Stimulated activated CD4-positive, alpha-beta T cell treated with anti-CD3 and anti-CD28 coated beads, Interleukin-2, amount 100 ng/mL, for 4 hours (primary cell): ENCODE measurements at places on chromosomes 1 and 21.
A peak's percentile ranks its signal among the peaks of the same experiment; 100 is the strongest.

- no peak for DNase-seq
Measured at GRCh38 chr1:98975113-98975512, 29.5 kb downstream of the PLPPR5 start.

DNA sequence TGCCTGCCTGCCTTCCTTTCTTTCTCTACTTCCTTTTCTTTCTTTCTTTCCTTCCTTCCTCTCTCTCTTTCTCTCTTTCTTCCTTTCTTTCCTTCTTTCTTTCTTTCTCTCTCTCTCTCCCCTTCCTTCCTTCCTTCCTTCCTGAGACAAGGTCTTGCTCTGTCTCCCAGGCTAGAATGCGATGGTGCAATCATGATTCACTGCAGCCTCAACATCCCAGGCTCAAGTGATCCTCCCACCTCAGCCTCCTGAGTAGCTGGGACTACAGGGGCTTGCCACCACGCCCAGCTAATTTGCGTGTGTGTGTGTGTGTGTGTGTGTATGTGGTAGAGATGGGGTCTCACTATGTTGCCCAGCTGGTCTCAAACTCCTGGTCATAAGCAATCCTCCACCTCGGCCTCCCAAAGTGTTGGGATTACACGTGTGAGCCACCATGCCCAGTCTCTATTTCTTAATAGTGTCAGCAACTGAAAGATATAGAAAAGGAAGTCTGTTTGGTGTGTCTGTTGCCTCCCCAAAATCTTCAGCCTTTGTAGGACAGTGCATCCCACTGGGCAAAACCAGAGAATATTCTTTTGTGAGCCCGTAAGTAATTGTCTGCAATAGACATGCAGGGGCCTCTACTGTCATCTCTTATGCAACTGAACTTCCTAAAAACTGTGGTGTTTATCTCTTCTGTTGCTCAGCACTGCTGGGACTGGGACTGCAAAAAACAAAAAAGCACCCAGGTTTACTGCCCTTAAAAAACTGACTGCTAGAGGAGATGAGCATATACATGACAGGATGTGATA lies 20.9 kb upstream of the RAB4A start:
- DNase-seq = no peak

- no peak for DNase-seq
Measured at GRCh38 chr21:46667741-46668380, 32.4 kb downstream of the PRMT2 start.

GRCh38 chr1:244354810-244355278 lies 96.9 kb downstream of the ADSS2 start:
- no peak for DNase-seq

DNA sequence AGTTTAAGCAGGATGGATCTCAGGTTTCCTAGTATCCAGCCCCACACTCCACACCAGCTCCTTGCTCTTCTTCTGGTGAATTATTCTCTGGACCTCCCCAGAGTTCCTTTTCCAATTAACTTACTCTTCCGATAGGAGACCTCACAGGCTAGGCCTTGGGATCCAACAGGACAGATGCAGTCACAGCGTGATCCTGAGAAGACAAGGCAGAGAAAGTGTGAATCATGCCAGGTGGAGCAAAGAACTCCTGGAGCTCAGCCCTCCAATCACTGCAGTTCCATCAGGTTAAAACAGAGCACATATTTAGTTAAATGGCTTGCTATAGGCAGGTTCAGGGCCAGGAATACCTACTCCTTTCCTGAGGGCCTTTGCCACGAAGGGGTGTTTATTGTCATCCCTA lies 34.1 kb downstream of the C8B start:
- DNase-seq = no peak

GRCh38 chr1:39110882-39111281 lies 84.7 kb downstream of the NDUFS5 start:
- DNase-seq = no peak

DNA sequence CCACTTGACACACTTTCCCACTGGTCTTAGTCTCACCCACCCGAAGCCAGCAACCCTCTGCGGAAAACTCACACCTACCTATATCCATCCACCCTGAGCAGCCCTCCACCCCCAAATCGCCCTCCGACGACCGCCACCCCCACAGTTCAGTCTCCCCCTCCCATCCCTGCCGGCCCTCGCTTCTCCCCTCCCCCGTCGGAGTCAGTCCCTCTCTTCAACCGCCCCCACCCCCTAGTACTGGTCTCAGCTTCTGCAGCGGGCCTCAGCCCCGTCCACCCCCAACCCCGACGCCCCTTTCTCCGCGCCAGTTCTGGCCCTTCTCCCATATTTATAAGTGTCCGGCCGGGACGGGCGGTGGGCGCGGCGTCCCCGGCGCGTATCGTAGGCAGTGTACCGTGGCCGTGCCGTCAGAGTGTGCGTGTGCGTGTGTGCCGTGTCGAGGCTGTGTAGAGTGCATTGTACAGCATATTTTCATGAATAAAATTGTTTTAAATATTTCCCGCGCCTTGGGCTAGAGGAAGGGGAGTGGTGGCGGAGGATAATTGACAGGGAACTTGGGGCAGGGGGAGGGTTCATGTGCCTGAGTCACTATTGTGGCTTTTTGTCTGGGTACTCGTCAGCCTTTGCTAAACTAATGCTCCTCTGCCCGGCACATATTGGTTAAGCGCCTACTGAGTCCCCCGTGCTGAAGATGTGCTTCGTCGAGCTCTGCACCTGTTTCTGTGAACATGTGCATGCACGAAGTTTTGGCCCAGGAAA lies 22.0 kb downstream of the FOXO6 start:
- peak; percentile 40 for DNase-seq

DNA sequence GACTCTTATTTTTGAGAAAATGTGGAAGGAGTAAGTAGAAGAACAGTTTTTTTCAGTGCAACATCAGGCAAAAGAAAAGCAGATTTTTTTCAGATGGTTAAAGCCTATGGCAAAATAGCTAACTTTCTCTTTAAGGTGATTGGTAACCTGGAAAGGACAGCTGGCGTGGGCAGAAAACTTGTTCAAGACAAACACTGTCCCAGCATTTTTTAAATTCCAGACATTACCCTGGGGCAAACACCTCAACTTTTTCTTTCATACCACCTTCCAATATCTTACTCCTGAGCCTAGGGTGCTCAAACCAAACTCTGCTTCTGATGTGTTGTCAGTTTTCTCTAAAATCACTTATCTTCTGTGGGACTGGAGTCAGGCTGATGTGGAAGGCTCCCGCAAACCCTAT lies 2.7 kb upstream of the LEPR start:
- no peak for DNase-seq

GRCh38 chr1:9671377-9672140 lies 20.0 kb downstream of the PIK3CD start:
- DNase-seq = no peak

DNA sequence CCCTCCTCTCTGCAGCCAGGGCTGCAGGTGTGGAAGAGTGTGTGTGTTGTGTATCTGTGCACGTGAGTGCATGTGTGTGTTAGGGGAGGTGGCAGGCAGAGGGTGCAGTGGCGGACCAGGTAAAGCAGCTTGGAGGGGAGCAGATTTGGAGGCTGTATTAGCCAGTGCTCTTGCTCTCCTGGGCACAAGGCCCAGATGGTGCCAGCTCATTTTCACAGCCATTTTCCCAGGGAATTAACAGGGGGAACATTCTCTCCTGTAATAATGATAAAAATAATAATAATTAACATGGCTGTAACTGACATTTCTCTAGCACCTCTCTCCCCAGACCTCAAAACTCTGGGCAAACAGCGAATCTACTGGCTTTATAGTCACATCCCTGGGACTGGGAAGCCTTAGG lies 43.6 kb downstream of the LRRN2 start:
- no peak for DNase-seq

DNA sequence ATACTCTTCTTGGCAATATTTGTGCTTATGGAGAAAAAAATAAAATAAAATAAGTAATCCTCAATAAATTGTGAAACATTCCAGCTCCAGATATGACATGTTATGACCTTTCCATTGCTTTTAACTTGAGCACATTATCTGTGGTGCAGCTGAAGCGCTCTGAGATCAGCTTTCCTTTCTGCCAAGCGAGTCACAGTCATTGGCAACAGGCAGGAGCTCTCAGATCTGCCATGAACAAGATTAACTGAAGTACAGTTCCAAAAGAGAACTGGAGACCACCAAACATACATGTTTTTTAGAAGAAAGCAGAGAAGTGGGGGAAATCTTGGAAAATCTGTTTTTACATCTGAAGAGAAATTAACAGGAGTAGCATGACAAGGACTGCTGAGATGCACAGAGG lies 89.2 kb upstream of the DSCAM start:
- DNase-seq = no peak

GRCh38 chr1:233607252-233608119 lies 6.4 kb upstream of the KCNK1 start:
- no peak for DNase-seq

DNA sequence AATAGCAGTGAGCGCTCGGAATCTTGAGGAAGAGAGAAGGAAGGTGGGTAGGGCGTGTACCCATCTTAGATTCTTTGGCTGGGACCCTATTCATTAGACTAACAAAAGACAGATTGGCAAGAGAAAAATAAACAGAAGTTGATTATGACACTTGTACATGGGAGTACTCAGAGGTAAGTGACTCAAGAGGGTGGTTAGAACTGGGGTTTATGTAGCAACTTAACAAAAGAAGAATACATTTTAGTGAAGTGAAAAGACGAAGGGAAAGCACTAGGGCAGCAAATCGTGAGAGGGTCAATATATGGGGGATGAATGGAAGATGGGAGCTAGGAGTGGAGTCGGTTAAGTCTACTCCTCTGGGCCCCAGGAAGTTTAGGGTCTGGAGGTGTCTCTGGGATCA lies 25.8 kb upstream of the RCC2 start:
- no peak for DNase-seq
